Esophagus squamous epithelium (tissue), 5 donors: ENCODE measurements at places on chromosomes 5 and 9. TPM values are rescaled to one million over a fixed set of nuclear protein-coding genes. Genes with fewer than 3 reads are reported as not detected.

- no peak for DNase-seq
Observed at GRCh38 chr5:113495422-113495841, 7.2 kb upstream of the MCC start.

DNA sequence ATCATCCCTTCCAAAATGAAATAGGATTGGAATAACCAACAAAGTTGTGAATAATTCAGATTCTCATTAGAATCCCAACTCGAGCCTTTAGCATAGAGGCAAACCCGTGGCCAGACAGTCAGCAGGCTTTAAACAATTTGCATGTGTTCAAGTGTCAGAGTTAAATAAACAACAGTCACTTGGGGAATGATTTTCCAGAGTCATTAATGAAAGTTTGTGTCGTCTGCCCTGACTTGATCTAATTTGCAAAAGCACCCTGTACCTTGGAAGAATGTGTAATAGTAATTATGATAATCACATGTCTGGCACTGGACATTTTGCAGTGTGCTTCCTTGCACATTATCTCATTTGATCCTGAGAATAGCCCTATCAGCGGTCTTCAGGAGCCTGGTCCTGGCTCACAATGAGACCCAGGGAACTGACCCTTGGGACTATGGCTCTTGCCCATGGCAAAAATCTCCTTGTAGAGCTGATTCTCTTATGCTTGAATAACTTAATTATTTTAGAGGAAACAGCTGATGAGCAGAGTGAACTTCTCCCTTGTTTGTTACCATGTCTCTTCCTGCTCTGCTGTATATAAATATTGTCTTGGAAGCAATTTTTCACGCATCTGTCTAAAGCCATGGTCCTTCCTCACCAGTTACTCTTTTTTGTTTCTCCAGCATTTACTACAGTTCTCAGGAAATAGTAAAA lies 272.7 kb downstream of the NR3C1 start:
- DNase-seq: no peak

GRCh38 chr9:87613265-87614111 lies 112.4 kb upstream of the CTSL start:
- DNase-seq: no peak

DNA sequence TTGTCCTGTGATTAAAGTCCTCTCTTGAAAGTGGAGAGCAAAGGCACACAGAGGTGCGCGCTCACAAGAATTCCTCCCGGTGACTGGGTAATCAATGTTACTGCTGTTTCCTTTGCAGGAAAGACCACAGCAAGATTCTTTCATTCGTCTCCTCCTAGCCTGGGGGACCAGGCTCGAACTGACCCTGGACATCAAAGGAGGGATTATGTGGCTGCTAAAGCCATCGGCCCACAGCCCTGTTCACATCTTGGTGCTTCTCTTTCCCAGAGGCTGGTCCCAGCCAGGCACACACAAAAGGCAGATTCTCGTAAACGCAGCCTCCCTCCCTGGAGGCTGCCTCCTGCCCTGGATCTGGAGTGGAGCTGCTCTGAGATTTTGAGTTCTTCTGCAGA lies 230.9 kb downstream of the FANCC start:
- no peak for DNase-seq

GRCh38 chr9:486156-486555 lies 271.5 kb downstream of the DOCK8 start:
- DNase-seq: no peak

DNA sequence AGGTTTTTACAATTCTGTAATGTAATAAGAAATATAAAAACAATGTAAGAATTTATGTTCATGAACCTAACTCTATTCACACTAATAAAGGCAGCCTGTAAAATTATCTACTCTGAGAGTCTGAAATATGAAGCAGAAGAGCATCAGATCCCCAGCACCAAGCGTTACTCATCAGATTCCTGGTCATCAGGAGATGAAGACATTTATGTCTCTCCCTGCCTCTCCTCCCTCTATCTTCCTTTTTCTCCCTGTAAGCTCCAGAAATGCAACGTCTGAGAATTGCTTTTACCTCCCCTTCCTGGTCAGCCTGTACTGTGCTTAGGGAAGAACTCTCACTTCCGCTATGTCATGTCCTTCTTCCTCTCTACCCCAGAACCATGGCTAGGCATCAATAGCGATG lies 114.4 kb upstream of the SLIT3 start:
- no peak for DNase-seq

GRCh38 chr5:978693-979092 lies 29.9 kb upstream of the NKD2 start:
- no peak for DNase-seq

DNA sequence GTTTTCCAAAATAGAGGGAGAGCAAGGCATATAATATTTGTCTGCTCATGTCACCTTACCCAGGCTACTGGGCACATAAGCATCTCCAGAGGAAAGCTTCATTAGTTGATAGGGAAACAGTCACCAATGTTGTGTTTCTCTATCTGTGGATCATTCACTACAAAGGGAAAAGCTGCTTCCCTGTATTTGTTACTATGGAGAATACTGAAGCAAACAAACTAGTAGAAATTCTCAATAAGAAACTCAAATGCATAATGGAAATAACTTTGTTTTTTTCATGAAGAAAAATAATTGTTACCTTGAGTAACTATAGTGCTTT lies 138.2 kb downstream of the PCSK1 start:
- DNase-seq: no peak

- DNase-seq: no peak
Observed at GRCh38 chr9:6272229-6272598, 56.0 kb upstream of the TPD52L3 start.

- DNase-seq: no peak
Observed at GRCh38 chr5:137954131-137954879, 65.0 kb downstream of the PKD2L2 start.

Gene CACFD1
- total RNA-seq: 13.7 TPM

Gene PCDHA1
- total RNA-seq: not detected

Gene S100Z
- not detected for total RNA-seq

Gene OR1J2
- not detected for total RNA-seq

Gene CTSV
- 3.8 TPM for total RNA-seq
